HCT116 (cell line): ENCODE measurements at places on chromosomes 5 and 9. TPM values are rescaled to one million over a fixed set of nuclear protein-coding genes. Genes with fewer than 3 reads are reported as not detected.

The IFNE gene
- total RNA-seq = 0.96 TPM

The ANKRD31 gene
- 0.30 TPM for total RNA-seq

The SELENOP gene
- total RNA-seq = 11.4 TPM

The TTC16 gene
- not detected for total RNA-seq

The SPAG8 gene
- total RNA-seq = 0.39 TPM

The RNF183 gene
- 0.12 TPM for total RNA-seq

DNA sequence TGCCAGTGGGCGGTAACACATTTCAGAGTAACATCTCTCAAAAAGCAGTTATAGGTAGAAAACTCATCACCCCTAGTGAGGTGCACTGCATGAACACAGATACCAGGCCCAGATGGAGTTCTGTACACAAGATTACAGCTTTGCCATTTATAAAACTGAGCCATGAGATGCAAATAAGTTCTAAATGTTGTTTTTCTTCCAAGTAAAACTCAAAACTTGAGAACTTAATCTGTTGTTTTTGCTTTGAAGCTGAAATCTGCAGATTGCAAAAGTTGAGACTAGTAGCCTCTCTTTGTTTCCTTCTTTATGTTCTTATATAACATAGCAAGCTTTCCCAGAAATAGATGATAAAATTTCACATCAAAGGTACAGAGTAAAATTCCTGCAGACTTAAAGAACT, 434.1 kb downstream of the PLK2 start:
- H3K27me3 ChIP-seq = no peaks in the 10 kb centered on the region
- H3K4me1 ChIP-seq = no peaks in the 10 kb centered on the region
- no peak for DNase-seq
- H3K4me3 ChIP-seq = no peak overlapping the region
- no peaks in the 10 kb centered on the region for H3K36me3 ChIP-seq

DNA sequence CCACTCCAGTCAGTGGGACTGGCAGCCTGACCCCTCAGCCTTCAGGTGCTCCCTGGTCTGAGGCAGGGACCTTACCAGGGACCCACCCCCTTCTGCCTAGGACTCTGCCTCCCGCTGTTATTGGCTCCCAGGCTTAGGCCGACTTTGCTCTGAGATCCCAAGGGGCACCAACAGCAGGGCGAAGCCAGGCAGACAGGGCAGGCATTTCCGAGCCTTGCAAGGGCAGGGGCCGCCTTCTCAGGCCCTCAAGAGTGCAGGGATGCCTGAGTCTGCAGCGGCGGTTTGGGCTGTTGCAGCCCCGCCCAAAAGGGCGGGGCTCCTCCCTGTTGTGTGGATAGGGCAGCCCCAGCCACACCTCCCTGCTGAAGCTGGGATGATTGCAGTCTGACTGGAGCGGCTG, 644.6 kb downstream of the PRR16 start:
- no peaks in the 10 kb centered on the region for H3K4me1 ChIP-seq
- H3K4me3 ChIP-seq = no peak overlapping the region
- no peaks in the 10 kb centered on the region for H3K36me3 ChIP-seq
- H3K27ac ChIP-seq = no peak overlapping the region
- no peaks in the 10 kb centered on the region for H3K27me3 ChIP-seq

GRCh38 chr5:24226479-24226878, 418.3 kb downstream of the CDH10 start:
- DNase-seq = no peak
- H3K4me1 ChIP-seq = no peaks in the 10 kb centered on the region
- no peak overlapping the region for H3K27ac ChIP-seq
- H3K27me3 ChIP-seq = no peaks in the 10 kb centered on the region

DNA sequence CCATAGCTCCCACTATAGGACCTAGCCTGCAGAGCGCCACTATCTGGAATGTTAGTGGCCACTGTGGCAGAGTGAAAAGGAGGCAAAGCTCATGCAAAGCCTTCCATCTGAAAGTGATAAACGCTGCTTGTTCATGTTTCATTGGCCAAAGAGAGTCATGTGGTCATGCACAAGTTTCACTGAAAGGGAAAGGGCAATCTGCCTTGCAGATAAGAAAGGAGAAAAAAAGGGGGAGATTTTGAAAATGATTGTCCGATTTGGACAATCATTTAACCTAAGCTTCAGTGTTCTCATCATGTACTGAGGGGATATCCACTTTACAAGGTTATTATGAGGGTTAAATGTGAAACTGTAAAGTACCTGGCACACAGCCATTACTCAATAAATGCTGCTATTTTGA, 9.0 kb upstream of the MOB3B start:
- no peaks in the 10 kb centered on the region for H3K27me3 ChIP-seq
- H3K36me3 ChIP-seq = no peaks in the 10 kb centered on the region; the same call in 1 of the 2 replicates

- no peaks in the 10 kb centered on the region for H3K4me1 ChIP-seq
- H3K27ac ChIP-seq = no peak overlapping the region
- H3K4me3 ChIP-seq = no peak overlapping the region
- no peaks in the 10 kb centered on the region for H3K36me3 ChIP-seq
- H3K27me3 ChIP-seq = no peaks in the 10 kb centered on the region
These were observed 163.8 kb downstream of the TSSK1B start for GRCh38 chr5:113271015-113271414.

- H3K4me3 ChIP-seq = no peak overlapping the region
- peaks cover 28% of the 10 kb centered on the region for H3K27me3 ChIP-seq
- H3K4me1 ChIP-seq = no peaks in the 10 kb centered on the region
- DNase-seq = no peak
- H3K36me3 ChIP-seq = no peaks in the 10 kb centered on the region
These were observed 884 bp upstream of the EGFLAM start for GRCh38 chr5:38257308-38258041.

- no peaks in the 10 kb centered on the region for H3K36me3 ChIP-seq
- DNase-seq = no peak
- no peaks in the 10 kb centered on the region for H3K27me3 ChIP-seq
- no peak overlapping the region for H3K27ac ChIP-seq
These were observed 134.4 kb downstream of the FGF1 start for GRCh38 chr5:142551338-142552067.
